ENCODE measurements at places on chromosomes 1 and 21. TPM values are rescaled to one million over a fixed set of nuclear protein-coding genes. Genes with fewer than 3 reads are reported as not detected.

DNA sequence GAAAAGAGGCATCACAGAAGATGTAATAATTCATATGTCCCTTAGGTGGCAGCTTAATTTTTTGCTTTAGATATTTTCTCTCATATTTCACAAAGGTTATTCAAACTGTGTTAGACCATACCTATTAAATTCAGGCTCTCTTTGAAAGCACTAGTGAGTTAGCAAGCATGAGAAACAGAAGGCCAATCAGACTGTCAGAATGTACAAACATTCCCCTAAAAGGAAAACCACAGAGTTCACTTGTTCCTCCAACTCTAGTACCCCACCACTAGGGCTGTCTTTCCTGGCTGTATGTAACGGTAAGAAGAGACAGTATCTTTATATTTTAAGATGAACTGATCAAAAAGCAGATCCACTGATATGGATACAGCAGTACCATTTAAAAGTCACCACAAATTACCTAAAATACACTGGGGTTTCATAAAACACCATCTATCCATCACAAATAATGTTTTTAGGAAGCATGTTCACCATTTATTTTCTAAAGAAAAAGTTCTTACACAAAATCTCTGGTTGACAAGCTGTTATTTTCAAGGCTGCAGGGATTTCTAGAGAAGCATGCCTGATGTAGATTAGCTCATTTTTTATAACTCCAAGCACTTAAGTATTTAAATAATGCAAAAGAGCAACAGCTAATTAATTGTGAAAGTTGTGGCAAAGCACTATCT lies 1.8 kb downstream of the ARPC5 start:
- peaks cover 51% of the 10 kb centered on the region for H3K4me1 ChIP-seq
- H3K27me3 ChIP-seq, result no peaks in the 10 kb centered on the region

- no peak overlapping the region for H3K27ac ChIP-seq
- H3K27me3 ChIP-seq, result no peaks in the 10 kb centered on the region
- no peak overlapping the region for H3K4me3 ChIP-seq
- no peaks in the 10 kb centered on the region for H3K36me3 ChIP-seq
- no peak for DNase-seq
Observed at GRCh38 chr1:83118472-83118871, 880.5 kb downstream of the TTLL7 start.

CDA gene
- not detected for total RNA-seq

DNA sequence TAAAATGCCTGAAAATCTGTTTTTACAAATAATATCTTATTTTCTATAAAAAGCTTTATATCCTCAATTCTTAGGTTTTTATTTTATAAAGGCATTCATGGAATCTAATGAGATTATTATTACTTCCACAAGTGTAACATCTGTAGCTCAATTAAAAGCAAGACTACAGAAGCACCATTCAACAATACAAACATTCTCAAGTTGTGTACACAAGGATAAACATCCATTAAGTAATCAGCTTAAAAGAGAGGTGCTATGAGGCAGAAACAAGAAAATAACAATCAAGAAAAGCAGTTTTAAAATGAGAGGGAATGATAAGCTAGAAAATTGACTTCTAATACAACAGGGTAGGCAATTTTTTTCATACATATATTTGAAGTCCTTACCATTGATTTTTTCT lies 326.1 kb downstream of the MRPL39 start:
- no peaks in the 10 kb centered on the region for H3K27me3 ChIP-seq
- H3K27ac ChIP-seq, result no peak overlapping the region
- no peak for DNase-seq
- no peaks in the 10 kb centered on the region for H3K36me3 ChIP-seq
- peaks cover 11% of the 10 kb centered on the region for H3K4me1 ChIP-seq
- no peak overlapping the region for H3K4me3 ChIP-seq

DNA sequence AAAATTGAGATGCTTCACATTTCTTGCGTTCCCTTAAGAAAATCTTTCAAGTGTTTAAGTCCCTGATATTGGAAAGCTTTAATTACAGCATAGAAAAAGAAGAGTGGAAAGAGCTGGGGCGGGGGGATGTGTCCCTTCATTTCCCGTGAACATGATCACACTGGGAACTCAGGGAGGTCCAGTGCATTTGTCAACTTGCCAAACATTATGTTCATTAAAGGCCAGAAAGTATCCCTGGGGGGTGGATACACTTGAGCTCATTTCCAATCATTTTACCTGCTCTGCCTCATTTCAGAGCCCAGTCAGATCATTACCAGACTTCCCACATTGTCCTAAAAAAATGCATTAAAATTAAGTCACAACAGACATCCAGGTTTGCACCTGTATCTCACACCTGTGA lies 123.6 kb upstream of the KCNJ15 start:
- no peak overlapping the region for H3K27ac ChIP-seq
- no peaks in the 10 kb centered on the region for H3K4me1 ChIP-seq
- H3K27me3 ChIP-seq, result peaks cover 9% of the 10 kb centered on the region

DNA sequence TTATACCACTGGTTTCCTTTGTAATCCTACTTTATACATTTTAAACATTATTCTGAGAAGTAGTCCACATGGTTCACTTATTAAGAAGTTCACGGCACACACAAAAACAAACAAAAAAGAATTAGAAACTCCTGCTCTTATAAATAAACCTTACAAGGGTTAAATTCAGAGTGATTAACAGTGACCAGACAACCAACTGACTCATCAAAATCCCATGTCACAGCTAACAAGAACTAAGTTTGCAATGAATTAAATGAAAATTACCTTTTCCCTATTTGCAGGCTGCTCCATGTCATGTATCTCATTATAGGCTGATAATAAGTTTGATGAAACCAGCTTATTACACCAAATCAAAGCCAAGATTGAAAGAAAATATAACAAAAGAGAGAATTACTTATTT lies 77.5 kb downstream of the PUM1 start:
- H3K4me3 ChIP-seq, result no peak overlapping the region
- H3K4me1 ChIP-seq, result peaks cover 53% of the 10 kb centered on the region
- H3K27me3 ChIP-seq, result no peaks in the 10 kb centered on the region
- DNase-seq, result no peak
- peaks cover 74% of the 10 kb centered on the region for H3K36me3 ChIP-seq

GRCh38 chr1:61051719-61052394 lies 30.5 kb upstream of the NFIA start:
- H3K27me3 ChIP-seq, result peaks cover 55% of the 10 kb centered on the region
- no peaks in the 10 kb centered on the region for H3K36me3 ChIP-seq
- H3K4me3 ChIP-seq, result peak overlapping the region; percentile 46
- DNase-seq, result no peak

DNA sequence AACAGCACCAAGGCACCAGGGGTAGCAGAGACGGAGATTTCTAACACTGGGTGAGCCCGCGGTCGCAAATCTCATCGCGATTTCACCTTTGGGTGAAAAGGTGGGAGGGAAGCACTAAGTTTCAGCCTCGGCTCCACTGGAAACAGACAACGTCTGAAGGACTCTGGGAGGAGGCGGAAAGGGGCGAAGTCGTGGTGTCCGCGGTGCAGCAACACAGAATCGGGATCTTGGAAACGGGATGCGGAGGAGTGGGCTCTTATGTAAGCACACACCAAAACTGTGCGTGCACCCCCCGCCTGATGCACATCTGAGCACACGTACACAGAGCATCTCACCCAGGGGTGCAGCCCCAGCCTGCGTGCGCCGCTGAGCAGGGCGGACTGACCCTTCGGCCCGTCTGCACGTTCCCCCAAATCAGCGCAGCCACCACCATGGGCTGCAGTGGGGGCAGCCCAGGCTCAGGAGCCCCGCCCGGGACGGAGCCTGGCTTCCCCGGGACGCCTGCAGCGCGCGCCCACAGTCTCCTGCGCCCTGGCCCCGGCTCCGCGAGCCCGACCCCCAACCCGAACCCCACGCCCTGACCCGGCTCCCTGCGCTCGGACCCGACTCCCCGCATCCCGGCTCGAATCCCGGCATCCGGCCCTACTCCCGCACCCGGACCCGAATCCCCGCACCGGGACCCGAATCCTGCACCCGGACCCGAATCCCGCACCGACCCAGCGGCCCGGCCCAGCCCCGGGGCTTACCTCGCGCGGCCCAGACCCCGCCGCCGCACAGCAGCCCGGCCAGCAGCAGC lies 670 bp downstream of the CLSTN1 start:
- peak overlapping the region; percentile 92 for H3K4me3 ChIP-seq
- peak overlapping the region; percentile 74 for H3K27ac ChIP-seq
- no peaks in the 10 kb centered on the region for H3K36me3 ChIP-seq

Data from activated B cell treated with CpG ODN at 0.5 μM for 24 hours (primary cell).